ENCODE measurements at places on chromosomes 16 and 17.

GRCh38 chr17:31499771-31500554, 108.5 kb downstream of the RAB11FIP4 start:
- DNase-seq, result no peak

- peak; percentile 41 for DNase-seq
Measured at GRCh38 chr17:49224198-49224996, 6.2 kb downstream of the PHOSPHO1 start.

DNA sequence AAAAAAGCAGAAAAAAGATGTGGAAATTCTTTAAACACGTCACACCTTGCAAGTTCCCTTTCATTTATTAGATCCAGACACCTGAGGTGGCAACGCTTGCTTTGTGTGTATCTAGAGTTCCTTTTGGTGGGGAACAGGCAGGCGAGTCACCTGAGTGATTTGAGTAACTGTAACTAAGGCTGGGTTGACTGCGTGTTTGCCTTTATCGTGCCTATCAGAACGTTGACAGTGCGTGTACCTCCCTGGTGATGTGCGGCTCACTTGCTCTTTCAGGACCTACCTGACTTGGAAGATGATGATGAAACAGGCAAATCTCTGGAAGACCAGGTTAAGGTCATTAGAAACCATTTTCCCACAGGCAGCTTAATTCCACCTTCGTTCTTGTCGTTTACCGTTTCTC, 12.5 kb downstream of the TAF1C start:
- DNase-seq, result no peak

DNA sequence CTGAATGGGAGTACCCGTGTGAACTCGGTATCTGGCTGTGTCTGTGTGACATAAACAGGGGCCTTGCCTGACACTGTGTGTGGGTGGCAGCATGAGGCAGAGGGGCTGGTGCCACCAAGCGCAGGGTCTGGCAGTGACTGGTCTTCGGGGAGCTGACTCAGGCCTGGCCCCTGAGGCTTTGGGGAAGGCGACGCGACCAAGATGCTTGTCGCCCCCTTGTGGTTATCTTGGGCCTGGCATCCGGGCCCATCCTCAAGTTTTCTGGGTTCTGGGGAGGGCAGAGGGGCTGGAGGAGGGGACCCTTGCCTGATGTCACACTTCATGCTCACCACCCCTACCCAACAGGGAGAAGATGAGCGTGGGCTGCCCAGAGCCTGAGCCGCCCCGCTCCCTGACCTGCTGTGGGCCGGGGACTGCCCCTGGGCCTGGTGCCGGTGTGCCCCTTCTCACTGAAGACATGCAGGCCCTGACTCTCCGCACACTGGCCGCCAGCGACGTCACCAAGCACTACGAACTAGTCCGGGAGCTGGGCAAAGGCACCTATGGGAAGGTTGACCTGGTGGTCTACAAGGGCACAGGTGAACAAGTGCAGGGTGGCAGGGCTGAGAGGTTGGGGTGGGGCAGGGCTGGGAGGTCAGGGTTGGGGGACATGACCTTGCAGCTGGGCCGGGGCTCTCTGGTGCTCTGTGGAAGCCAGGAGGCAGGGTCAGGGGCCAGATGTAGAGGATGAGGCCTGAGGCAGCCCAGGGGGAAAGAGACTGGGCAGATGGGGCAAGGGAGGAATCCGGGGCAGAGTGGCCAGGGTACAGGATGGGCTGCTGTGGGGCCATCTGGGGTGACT, 24.9 kb downstream of the SBK1 start:
- peak; percentile 74 for DNase-seq

- DNase-seq, result no peak
Measured at GRCh38 chr16:73064212-73064993, 16.5 kb upstream of the ZFHX3 start.

- DNase-seq, result no peak
Measured at GRCh38 chr16:17691899-17692176, 221.1 kb upstream of the XYLT1 start.

- peak; percentile 43 for DNase-seq
Measured at GRCh38 chr17:42438600-42439567, 15.8 kb upstream of the CAVIN1 start.

- no peak for DNase-seq
Measured at GRCh38 chr17:48052956-48053757, 5.0 kb downstream of the NFE2L1 start.

DNA sequence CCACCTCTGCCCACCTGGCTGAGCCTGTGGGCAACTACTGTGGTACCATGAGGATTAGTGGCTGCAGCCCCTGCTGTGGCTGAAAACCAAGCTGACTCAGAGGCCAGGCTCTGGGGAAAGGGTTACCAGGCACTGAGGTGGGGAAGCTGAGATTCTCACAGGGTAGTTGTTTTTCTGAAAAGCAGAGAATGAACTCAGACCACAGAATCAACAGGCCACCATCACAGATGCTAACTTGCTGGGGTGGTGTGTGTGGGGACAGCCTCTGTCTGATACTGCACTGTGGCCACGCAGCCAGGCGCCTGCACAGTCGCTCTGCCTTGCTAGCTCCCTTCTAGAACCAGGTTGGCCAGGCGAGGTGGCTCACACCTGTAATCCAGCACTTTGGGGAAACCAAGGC, 28.8 kb downstream of the NPLOC4 start:
- DNase-seq, result no peak

- DNase-seq, result no peak
Measured at GRCh38 chr16:3431779-3432219, 11.5 kb downstream of the ZNF597 start.
